DMS153 (cell line): ENCODE measurements at places on chromosomes 7 and 10.
A peak's percentile ranks its signal among the peaks of the same experiment; 100 is the strongest.

- peak; percentile 28 for DNase-seq
Measured at GRCh38 chr7:144835155-144835611, 670 bp downstream of the TPK1 start.

DNA sequence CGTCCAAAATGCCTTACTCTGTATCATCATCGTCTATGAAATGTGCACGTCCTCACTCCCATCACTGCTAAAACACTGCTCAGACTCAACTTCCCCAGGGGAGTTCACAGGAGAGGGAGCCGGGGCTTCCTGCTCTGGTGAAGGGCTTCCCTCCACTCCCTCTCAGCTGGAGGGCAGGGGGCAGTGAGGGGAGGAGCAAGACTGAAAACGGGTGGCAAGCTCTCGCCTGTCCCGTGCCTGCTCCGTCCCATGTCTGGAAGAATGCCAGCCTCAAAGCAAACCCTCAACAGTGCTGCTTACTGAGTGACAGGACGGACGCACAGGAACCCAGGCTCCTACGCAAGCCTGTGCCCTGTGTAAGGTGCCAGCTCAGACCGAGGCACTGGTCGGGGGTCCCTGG, 25.1 kb downstream of the PRKAG2 start:
- DNase-seq: no peak

- no peak for DNase-seq
Measured at GRCh38 chr7:36171503-36171902, 18.4 kb downstream of the EEPD1 start.

DNA sequence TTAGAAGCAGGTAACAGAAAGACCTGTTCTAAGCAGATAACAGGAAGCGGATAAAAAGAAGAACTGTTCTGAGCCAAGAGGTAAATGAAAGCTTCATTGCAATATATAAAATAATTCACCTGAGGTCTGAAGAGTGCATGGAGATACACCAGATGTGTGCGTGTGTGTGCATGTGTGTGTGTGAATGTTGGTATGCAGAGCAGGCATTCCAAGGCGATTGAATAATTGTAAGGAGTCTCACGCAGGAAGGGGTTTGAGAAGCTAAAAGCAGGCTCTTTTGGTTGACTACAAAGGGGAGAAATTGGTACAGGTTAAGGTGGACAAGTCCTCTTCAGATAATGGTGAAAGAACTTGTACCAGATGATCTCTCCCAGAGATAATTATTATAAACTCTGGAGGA, 450.6 kb downstream of the DNAJB9 start:
- DNase-seq: no peak

DNA sequence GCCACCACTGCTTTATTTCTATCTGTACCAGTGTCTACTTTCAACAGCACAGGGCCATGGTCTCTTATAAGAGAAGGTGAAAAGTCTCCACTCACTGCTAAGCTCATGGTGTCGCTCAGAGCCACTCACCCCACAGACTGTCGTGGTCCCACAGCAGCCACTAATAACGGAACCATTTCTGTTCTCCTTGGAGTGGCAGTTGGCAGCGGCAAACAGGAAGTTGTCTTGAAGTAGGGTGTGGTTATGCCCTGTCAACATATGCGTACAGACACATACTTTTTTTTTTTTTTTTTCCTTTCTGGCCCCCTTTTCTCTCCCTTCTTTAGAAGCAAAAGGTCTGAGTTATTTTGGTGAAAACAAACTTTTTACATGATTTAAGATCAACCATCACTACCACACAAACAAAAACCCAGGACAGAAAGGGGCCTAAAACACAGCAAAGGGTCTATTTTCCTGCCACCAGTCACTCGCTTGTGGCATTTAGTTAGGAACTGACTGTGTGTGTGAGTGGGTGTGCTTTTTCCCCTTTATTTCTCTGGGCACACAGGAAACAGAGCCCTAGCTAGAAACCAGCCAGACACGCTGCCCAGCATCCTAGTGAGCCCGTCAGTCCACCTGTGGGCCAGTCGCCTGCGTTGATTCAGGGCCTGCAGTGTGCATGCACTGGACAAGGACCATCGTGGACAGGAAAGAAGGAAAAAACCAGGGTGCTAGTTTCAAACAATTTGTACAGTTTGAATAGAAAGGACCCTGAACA, 96.7 kb upstream of the EFCAB10 start:
- DNase-seq: peak; percentile 63

GRCh38 chr10:58266003-58266825, 1.5 kb downstream of the IPMK start:
- no peak for DNase-seq

GRCh38 chr7:30998180-30998579, 34.4 kb downstream of the GHRHR start:
- DNase-seq: no peak

DNA sequence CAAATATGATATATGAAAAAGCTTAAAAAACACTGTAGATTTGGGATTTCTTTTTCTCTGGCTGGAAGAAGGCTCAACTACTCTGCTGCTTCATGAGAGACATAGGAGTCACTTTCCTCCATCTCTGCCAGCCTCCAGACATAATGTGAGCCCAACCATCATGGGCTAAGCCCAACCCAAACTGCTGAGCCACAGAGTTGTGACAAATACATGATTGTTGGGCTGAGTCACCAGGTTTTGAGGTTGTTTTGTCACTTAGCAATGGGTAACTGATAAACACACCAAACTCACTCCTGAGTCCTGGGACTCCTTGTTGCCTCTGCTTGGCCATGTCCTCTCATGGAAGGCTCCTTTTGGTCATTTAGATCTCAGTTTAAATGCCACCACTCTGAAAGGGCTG, 381.8 kb upstream of the FZD8 start:
- no peak for DNase-seq

- no peak for DNase-seq
Measured at GRCh38 chr7:28297801-28298459, 114.4 kb upstream of the CREB5 start.

DNA sequence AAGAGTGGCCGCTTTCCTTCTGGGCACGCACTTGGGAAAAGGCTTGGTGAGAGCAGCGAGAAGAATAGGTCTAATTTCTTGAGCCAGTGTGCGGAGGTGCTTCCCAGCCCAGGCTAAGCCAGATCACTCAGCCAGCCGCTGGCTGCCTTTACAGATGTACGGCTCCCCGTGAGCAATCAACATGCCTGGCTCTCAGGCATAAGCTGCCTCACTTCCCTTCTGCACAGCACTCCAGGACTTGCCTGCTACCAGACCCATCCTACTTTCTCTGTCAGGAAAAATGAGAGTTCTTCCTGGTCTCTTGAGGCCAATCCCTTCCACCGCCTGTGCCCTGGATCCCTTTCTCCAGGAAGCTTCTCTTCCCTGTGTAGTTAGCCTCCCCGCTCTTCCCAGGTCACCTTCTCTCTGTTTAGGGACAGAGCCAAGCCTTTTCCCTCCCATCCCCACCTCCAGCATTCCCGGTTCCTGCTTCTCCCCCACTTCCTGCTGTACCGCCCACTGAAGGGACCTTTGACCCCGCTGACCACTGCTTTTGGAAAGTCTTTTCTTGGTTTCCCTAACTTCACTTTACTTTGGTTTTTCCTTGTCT, 1.1 kb upstream of the ACTR3C start:
- no peak for DNase-seq

- no peak for DNase-seq
Measured at GRCh38 chr10:45373003-45373575, 927 bp upstream of the ALOX5 start.

DNA sequence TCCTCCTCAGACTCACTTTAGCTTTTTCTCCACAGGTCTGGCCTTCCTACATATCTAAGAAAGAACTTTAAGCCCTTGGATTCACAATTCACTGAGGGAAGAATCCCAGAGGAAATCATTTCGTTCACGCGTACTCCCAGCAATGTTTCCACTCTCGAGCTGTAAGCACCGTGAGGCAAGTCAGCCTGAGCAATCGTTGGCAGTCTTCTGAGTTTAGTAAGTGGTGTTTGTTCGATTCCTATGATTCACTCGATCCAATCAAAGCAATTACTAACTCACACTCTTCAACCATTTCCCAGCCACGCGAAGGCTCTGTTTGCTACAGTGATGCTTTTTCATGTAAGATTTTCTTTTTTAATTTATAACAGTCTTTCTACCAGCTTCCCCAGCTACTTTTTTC, 10.2 kb upstream of the PRLHR start:
- no peak for DNase-seq

DNA sequence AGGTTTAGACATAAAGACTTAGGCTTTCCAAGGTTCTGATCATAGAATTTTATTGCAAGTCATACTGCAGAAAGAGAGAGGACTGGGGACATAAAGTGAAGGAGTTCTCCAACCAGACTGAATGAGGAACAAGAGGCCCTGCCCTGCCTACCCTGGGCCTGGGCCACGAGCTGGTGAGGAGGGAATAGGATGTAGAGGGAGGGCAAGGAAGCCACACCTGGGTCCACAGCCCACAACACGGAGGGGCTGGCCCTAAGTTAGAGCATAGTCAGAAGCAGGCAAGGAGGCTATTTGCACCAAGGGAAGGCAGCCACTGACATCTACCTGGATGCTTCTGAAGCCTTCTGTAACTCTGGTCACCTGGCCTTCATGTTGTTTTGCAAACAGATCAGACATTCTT, 82.2 kb upstream of the CXCL12 start:
- no peak for DNase-seq

- DNase-seq: peak; percentile 25
Measured at GRCh38 chr10:21495752-21496342, 29.6 kb downstream of the SKIDA1 start.

DNA sequence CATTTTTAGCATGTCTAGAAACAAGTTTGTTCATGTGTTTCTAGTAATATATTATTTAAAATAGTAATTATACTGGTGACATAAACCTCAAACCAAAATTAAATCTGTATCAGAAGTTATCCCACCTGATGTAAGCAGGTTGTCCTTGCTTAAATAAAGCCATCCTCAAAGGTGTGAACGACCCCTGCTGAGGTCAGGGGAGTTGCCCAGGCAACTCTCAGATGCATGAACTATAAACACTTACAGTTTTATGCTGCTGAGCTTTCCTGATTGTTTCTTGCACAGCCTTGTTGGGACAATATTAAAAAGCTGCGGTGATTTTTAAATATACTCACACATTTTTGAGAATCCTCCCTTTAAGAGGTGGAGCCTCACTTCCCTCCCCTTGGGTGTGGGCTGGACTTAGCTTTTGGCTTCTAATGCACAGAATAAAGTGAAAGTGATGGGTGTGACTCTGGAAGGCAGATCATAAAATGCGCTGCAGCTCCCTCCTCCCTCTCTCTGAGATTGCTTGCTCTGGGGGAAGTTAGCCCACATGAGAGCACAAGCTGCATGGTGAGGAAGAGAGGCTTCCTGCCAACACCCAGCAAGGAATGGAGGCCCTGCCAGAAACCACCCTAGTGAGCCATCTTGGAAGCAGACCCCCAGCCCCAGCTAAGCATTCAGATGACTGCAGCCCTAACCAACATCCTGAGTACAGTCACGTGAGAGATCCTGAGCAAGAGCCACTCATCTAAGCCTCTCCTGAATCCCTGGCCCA, 152.7 kb downstream of the SKIDA1 start:
- peak; percentile 42 for DNase-seq

GRCh38 chr10:126263006-126263676, 125.1 kb downstream of the ADAM12 start:
- DNase-seq: no peak

DNA sequence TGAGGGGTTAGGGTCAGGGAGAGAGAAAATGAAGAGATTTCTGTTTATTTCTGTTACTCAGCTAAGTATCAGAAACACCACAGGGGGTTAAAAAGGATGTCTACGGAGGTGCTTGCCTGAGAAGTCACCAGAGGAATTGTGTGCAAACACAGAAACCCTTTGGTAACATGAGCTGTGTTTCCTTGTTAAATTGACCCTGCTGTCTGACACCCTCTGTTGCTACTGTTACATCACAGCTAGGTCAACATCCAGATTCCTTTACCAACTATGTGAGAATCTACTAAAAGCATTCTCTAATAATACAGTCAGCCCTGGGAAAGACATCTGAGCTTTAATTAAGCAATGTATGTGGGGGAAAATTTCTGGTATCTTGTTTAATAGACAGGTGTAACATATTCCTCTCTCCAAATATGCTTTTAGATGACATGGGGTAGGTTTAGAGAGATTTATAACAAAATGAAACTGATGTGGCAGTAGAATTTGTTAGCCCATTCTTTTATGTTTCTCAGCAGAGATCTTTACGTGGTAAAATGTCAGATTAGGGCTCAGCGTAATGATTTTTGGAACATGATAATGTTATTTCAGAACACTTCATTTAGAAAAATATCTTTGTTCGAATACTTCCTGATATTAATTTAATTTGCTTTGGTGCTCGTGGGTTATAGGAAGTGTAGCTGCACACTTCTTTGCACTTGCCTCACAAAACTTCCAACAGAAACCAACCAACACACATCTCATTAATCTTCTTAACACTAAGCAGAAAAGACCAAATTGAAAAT, 168.0 kb upstream of the AHR start:
- peak; percentile 74 for DNase-seq

- DNase-seq: peak; percentile 42
Measured at GRCh38 chr10:118356628-118357027, 14.5 kb upstream of the FAM204A start.

DNA sequence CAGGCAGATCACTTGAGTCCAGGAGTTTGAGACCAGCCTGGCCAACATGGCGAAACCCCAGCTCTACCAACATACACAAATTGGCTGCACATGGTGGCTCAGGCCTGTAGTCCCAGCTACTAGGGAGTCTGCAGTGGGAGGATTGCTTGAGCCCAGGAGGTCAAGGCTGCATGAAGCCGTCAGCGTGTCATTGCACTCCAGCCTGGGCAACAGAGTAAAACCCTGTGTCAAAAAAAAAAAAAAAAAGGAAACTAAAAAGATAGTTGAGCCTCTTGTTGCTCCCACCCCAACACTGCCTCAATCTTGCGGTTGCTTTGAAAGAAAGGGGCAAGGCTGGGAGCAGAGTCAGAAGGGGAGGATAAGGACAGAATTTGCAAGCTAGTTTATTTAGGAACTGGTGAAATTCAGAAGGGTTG, 69.9 kb downstream of the SYPL1 start:
- DNase-seq: no peak

DNA sequence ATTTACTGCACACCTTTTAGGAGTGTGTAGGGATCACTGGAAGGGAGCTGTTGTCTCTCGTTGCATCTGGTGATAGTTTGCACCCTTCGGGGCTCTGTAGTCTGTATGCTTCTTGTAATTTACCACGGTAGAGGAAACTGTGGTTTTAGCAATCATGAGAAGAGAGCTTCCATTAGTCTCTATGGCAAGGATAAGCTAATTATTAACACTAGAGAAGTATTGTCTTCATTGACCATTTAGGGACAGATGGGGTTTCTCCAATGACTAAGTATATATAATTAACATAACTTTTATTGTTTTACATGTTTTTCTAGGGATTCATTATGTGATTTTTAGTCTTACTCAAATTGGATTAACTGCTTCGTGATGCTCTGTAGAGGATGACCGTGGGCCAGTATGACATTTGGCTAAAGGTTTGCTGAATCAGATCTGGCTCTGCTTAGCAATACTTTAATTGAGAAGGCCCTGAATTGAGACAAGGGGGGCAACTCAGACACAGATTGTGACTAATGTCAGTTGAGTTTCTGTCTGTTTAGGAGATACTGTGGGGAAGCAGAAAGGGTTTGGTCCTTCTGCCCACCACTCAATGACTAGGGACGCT, 8.7 kb downstream of the SLC18A2 start:
- no peak for DNase-seq

- no peak for DNase-seq
Measured at GRCh38 chr10:110404825-110405224, 92.9 kb upstream of the DUSP5 start.
